ENCODE measurements at places on chromosomes 1 and 21.

GRCh38 chr1:71068325-71069240, 12.3 kb downstream of the ZRANB2 start:
- DNase-seq: no peak

- no peak for DNase-seq
These were observed 8.3 kb upstream of the CSRP1 start for GRCh38 chr1:201515062-201515750.

DNA sequence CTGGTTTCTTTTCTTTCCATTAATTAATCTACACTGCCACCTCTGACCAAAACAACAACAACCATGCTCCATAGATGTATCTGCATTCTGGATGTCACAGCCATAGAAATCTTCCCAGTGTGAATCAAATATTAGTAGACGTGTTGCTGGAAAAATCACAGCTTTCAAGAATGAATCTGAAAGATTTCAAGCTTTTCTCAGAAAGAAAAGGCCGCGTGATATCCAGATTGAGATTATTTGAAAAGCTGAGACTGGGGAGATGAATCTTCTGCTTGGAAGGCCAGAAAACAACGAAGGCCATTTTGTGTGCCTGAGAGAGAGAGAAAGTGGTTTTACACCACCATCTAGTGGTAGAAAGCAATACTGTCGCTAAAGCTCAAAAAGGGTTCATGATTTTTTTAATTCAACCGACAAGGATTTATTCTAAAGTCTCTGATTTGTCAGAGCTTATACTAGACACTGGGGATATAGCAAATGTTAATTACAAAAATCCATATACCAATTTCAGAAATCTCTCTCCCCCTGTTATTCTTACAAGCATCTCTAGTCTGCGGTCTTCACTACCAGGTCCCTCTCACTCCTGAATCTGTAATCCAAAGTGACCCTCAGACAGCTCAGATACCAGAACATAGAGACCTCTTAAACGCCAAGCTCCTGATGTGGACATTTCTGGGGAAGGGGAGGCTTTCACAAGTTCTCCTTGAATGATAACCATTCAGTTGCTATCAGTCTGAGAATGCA, 87.5 kb upstream of the SGIP1 start:
- peak; percentile 58 for DNase-seq

- DNase-seq: peak; percentile 80
These were observed 29.4 kb downstream of the KCNJ6 start for GRCh38 chr21:37886726-37887299.

GRCh38 chr21:35651196-35651595, 409.1 kb downstream of the SETD4 start:
- no peak for DNase-seq

- no peak for DNase-seq
These were observed 6.3 kb upstream of the OSBPL9 start for GRCh38 chr1:51610637-51611036.

DNA sequence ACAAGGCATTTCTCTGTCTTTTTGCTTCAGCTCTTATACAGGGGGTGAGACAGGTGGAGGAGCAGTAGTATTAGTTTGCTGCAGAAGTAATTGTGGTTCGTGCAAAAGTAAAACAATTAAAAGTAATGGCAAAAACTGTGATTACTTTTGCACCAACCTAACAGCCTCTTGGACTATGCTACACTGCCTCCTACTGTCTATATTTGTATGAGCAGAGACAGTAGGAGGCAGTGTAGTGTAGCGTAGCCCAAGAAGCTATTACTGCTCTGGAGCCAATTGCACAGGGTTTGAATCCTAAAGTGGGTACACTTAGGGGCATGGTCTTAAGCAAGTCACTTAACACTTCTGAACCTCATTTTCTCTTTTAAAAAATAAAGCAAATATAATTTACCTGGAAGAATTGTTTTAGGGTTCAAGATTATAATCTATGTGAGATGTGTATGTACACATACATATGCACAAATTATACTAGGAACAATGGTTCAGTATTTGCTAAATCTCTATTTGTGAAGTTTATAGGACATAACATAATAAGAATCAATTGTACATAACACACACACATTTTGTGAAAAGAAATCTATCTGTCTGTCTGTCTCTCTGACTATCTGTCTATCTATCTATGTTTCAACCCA, 103.8 kb downstream of the BRINP3 start:
- peak; percentile 16 for DNase-seq

DNA sequence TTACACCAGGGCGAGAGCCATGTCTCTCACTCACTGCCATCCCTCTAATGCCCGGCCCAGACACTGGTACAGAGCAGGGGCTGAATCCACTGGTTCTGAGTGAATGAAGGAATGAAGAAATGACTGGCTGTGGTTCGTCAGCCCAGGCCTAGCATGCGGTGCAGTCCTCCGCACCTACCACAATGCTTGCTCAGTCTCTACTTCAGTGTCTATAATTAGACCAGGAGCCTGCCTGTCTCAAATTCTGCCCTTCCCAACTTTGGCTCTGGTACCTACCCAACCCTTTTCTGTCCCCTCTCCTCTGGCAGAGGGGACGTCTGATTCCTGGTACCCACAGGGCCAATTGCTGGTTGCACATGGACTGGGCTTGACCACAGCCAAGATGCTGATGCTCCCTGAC, 118.2 kb upstream of the GRIK3 start:
- DNase-seq: no peak

DNA sequence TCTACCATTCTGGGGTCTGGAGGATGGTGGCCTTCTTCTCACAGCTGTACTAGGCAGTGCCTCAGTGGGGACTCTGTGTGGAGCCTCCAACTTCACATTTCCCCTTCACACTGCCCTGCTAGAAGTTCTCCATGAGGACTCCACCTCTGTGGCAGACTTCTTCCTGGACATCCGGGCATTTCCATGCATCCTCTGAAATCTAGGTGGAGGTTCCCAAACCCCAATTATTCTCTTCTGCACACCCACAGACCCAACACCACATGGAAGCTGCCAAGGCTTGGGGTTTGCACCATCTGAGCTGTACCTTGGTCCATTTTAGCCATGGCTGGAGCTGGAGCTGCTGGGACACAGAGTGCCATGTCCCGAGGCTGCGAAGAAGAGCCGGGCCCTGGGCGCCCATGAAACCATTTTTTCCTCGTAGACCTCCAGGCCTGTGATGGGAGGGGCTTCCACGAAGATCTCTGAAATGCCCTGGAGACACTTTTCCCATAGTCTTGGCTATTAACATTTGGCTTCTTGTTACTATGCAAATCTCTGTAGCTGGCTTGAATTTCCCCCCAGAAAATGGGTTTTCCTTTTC, 170.5 kb downstream of the FOXD2 start:
- no peak for DNase-seq

GRCh38 chr1:109761227-109762038, 2.3 kb downstream of the EPS8L3 start:
- DNase-seq: no peak

All from RCC 7860 (cell line).